NCI-H1092 (cell line): ENCODE measurements at places on chromosomes 6 and 20.

DNA sequence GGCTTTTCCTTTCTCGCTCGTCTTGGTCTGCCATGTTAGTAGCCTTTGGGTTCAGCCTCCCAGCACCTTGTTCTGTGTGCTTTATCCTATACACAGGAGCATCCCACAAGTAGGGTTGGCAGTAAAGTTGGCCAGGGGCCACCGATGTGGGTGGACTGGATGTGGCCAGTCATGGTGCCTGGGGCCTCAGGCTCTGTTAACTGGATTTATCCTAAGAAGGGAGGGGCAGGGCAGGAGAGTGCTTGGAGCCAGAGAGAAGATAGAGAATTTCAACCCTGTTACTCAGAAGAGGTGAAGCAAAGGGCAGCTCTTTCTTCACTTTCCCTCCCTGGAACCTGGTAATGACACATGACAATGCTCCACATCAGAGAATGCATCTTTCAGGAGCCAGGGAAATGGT lies 14.1 kb upstream of the SIRPB2 start:
- DNase-seq = no peak

GRCh38 chr6:45586216-45587171 lies 208.8 kb upstream of the SUPT3H start:
- DNase-seq = no peak

DNA sequence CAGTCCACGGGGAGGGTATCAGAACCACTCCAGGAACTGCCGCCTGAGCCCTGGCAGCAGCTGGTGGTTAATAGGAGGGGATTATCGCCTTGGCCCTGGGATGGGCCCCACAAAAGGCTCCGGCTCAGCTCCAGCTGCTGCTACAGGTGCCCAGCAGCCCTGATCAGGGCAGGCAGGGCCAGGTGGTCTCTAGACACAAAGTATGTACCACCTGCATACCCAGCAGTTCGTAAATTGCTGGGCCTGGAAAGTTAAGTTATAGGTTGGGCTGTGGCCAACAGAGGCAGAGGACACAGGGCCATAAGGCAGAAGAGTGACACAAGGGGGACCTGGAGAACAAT lies 35.1 kb downstream of the RRBP1 start:
- peak; percentile 89 for DNase-seq

GRCh38 chr6:150868759-150869158 lies 3.3 kb downstream of the MTHFD1L start:
- no peak for DNase-seq

GRCh38 chr6:12898603-12899002 lies 182.0 kb downstream of the PHACTR1 start:
- no peak for DNase-seq

DNA sequence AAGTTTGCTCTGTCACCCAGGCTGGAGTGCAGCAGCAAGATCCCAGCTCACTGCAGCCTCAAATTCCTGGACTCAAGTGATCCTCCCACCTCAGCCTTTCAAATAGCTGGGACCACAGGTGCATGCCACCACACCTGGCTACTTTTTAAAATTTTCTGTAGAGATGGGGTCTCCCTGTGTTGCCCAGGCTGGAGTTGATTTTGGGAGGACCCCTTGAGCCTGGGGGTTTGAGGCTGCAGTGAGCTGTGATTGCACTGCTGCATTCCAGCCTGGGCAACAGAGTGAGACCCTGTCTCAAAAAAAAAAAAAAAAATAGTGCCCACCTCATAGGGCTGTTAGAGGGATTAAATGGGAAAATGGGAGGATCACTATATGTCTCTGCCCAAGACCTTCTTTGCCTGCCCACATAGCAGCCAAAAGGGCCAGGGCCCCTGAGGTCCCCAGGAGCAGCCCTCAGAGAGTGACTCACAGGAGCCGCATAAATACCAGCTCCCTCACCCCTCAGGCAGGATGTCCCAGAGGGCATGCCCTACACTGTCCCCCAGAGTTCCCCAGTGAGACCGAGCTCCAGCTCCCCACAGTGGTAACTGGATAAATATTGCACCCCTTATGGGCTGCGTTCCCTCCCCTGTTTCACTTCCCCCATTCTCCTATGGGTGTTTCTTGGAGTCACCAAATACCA lies 11.7 kb upstream of the MDGA1 start:
- no peak for DNase-seq

- no peak for DNase-seq
Observed at GRCh38 chr20:23132293-23132929, 46.3 kb upstream of the CD93 start.

DNA sequence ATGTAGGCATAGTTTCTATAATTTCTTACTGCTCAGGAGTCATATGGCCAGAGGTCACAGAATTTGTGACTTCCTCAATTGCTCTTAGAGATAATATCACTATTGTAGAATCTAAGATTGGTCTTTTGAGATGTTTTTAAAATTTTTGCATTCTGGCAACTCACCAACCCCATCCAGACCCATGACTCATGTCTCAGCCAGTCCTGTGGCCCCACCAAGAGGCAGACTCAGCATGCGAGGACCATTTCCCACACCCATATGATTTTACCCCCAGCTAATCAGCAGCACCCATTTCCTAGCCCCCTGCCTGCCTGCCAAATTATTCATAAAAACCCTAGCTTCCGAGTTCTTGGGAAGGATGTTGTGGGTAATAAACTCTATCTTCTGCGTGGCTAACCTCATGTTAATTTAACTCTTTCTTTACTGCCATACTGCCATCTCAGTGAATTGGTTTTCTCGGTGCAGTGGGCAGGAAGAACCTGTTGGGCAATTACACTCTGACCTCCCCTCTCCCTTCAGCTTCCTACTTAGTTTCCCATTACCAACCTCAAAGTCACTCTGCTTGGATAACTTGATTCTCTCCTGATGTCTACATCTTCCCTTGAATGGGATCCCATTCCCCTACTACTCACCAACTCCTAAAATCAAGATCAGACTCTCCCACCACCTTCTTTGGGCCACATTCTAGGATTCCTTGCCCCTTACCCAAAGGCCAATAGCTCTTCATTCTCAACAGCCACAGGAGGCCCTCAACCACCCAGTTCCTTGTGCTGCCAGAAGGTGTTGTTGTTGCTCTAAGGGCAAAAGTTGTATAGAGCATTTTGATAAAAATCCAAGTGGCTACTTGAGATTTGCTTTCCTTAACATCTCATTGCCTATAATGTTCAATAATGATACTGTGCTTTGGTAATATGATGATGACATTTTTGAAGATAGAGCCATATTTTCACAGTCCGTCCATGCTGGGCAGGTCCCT lies 16.2 kb upstream of the IYD start:
- no peak for DNase-seq

- no peak for DNase-seq
Observed at GRCh38 chr20:8045946-8046345, 26.4 kb upstream of the TMX4 start.

DNA sequence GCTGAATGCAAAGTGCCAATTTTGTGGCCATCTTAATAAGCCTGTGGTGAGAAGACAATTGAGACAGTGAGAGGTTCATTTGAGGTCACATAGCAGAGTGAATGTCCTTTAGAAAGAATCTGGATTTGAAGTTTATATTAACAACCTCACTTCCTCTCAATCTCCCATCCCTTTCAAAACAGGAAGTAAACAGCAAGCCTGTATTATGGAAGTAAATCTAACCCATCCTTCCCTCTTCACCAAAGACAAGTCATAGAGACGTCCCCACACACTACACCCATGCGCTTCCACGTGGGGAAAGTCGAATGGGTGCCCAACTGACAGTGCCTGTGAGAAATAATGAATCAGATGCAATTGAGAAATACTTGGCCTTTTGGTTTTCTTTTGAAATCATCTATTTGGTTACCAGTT lies 28.8 kb upstream of the CCND3 start:
- DNase-seq = no peak

DNA sequence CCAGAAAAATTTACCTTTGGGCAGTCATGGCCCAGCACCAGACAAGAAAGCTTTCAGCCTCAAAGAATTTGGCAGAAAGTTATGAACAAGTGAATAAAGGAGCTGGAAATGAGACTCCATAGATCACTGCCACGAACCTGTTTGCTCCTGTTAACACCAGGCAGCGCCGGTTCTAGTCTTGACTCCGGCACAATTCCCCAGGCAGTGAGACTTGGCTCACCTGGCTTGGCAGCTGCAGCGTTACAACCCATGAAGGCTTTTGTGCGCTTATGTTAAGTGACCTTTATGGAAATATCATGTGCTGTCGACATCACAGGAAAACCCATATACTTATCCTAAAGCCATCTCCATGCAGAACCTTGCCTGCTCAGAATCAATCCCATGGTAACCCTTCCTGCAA lies 22.2 kb upstream of the FOXC1 start:
- no peak for DNase-seq

DNA sequence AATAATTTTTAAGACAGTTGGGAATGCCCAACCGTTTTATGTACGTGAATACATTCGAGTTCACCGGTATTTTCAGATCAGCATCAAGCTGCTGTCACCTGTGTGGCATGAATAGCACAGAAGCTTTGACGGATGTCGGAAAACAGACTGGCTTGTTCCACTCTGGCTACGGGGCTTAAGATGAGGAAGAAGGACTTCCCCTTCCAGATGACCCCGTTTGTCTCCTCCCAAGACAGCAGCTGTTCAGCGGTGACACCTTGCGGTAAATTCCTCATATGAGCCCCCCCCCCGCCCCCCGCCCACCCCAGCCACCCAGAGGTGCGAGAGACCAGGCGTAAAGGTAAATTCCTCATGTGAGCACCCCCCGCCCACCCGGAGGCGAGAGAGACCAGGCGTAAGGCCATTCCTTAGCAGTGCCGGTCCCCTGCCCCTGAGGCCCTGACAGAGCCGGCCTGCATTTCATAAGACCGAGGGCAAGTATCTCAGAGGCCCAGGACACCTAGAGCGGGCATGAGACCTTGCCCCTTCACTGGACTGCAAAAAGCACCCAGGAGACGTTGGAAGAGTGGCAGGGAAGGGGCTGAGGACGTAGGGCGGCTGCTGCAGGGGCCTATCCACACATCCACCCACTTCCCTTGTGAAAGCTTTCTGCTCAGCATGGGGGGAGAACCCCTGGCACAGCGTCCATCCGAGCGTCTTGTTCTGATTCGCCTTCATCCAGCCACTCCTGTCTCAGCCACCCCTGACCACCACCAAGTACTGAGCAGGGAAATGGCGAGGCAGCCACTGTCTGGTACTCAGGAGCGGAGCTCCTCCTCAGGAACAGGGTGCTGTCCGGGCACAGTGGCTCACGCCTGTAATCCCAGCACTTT lies 7.3 kb upstream of the PCMTD2 start:
- no peak for DNase-seq

DNA sequence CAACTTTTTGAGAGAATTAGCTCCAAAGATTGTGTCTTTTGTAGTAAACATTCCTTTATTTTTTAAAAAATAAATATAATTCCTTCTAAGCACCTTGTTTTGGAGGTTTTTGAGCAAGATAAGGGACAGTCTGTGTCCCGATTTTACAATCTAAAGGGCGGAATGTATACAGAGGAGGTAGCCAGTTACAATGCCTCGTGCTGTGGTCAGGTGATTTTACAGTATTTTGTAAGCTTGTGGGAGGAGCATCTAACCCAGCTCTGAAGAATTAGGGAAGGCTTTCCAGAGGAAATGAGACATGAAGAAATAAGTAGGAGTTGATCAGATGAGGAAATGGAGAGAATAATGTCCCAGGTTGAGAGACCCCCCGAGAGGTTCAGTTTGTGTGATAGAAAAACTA lies 1.3 kb downstream of the HINT3 start:
- DNase-seq = no peak

DNA sequence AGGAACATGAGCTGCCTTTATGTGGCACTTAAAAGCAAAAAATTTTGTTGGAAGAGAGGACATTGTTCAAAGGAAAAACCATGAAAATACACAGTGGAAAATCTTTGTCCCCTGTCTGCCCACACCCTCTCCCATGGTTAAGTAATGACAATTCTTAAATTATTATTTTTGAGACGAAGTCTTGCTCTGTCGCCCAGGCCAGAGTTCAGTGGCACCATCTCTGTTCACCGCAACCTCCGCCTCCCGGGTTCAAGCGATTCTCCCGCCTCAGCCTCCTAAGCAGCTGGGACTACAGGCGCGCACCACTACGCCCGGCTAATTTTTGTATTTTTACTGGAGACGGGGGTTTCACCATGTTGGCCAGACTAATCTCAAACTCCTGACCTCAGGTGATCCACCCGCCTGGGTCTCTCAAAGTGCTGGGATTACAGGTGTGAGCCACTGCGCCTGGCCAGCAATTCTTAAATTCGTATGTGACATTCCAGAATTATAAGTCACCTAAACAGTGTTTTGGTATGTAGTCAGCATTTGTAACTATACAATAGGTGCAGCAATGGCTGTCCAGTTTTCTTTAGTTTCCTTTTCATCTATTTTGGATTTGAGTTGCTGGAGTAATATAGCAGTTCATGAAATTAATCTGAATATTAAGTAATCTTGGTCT lies 636 bp upstream of the SSR1 start:
- no peak for DNase-seq

DNA sequence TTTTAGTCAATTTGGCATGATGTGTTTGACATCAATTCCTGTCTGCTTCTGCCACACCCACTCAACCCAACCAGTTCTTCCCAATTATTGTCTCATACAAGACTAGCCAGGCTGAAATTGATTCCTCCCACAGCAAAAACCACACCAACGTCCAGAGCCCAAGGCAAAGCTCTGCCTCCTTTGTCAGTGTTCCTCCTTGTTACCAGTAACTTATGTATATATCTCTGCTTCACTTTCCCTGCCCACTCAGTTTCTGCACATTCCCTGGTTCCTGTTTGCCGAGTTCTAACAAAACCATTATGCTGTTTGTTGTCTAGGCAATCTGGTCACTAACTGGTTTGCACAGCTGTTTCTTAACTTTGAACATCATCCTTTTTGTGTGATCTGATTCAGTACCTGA lies 547.9 kb upstream of the PTCHD4 start:
- DNase-seq = no peak

DNA sequence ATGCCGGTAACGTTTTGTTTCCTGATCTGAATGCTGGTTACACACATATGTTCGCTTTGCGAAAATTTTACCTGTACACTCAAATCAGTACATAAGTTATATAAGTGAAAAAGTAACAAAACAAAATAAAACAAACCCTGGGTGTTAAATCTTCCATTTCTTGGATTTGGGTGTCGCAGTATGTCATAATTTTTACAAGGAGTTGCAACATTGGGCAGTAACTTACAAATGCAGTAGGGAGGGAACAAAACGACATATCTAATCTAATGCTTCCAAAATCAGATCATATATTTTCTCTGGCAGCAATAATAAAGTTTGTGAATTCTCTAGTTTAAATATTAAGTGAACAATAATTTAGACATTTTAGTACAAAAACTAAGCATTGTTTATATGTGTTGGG lies 25.2 kb downstream of the SNX14 start:
- DNase-seq = no peak

GRCh38 chr20:22473293-22473692 lies 111.1 kb downstream of the FOXA2 start:
- DNase-seq = no peak

GRCh38 chr6:135012764-135013163 lies 41.9 kb downstream of the HBS1L start:
- no peak for DNase-seq

- no peak for DNase-seq
Observed at GRCh38 chr20:41031243-41031619, 2.6 kb downstream of the TOP1 start.

GRCh38 chr6:37783025-37783855 lies 36.3 kb upstream of the ZFAND3 start:
- DNase-seq = peak; percentile 23
